ENCODE measurements at places on chromosomes 11 and 22. TPM values are rescaled to one million over a fixed set of nuclear protein-coding genes. Genes with fewer than 3 reads are reported as not detected.
A peak's percentile ranks its signal among the peaks of the same experiment; 100 is the strongest.

The APOA4 gene
- not detected for total RNA-seq

DNA sequence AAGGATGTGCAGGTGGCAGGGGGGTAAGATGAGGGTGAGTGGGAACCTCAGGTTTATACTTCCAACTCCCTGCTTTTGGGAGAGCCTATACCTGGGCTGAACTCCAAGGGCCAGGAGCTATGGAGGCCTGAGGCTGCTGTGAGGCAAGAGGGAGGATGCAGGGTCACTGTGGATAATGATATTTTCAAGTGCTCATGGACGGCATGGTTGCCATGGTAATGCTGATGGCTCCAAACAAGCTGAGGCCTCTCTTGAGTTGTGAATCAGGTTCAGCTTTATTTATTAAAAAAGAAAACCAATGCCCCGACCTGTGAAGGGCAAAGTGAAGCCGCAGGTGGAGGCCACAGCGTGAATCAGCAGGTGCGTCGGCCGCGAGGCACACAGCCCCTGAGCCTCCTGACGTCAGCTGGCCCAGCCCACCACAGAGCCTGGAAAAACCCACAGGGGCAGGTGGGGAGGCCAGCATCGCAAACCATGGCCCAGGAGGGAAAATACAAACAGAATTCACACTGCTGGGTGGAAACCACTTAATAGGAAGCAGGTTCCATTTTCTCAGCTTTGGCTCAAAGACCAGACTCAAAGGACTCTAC, 17.4 kb upstream of the CREB3L1 start:
- no peak for DNase-seq

GRCh38 chr22:34427436-34427835, 507.2 kb upstream of the LARGE1 start:
- DNase-seq = no peak

The PKNOX2 gene
- not detected for total RNA-seq

GRCh38 chr11:45850446-45850845, 3.2 kb downstream of the CRY2 start:
- no peak for DNase-seq

DNA sequence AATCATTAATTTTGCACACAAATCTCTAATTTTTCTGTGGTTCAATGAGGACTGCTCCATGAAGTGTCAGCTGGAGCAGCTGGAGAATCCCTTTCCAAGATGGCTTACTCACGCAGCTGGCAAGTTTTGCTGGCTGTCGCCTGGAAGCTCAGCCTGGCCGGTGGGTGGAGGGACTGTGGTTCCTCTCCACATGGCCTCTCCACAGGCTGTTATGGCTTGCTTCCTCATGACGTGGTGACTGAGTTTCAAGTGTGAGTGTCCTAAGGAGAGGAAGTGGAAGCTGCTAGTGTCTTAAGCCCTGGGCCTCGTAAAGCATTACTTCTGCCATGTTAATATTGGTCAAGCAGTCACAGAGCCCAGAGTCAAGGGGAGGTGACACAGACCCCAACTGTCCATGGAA, 14.0 kb upstream of the NRIP3 start:
- no peak for DNase-seq

GRCh38 chr11:64313491-64314145, 3.7 kb downstream of the TRMT112 start:
- DNase-seq = no peak

DNA sequence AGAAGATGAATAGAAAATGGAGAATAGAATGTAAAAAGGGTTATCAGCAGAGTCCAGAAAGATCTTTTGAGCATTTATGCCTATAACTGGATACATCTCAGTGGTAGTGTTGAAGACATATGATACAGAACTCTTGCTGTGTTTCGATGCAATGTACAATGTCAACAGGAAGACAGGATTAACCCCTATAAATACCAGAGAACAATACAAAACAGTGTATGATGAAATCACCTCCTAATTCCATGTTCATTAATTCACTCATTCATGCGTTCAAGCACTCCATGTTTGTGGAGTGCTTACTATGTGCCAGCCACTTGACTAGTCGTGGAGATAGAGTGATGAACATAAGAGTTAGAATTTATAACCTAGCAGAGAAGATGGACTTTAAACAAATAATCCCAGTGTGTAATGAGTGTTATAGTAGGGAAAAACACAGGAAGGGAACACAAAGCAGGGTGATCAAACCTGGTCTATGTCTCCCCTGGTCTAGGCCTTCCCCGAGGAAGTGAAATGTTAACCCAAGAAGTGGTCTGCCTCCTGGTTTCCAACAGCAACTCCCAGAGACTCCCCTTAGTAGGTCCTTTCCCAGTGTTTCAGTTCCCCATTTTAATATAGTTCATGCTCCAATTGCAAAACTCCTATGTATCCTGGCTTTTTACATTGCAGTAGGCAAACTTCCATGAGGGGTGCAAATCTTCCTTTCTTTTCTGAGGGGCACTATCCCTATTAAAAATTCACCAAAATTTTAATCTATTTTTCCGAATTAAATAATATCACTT, 9.1 kb upstream of the SESN3 start:
- DNase-seq = no peak

GRCh38 chr11:17036666-17037658, 22.7 kb upstream of the PLEKHA7 start:
- DNase-seq = peak; percentile 51

The RIBC2 gene
- total RNA-seq = 4.5 TPM

- DNase-seq = peak; percentile 81
These were observed 92.9 kb downstream of the PDHX start for GRCh38 chr11:35009191-35009943.

DNA sequence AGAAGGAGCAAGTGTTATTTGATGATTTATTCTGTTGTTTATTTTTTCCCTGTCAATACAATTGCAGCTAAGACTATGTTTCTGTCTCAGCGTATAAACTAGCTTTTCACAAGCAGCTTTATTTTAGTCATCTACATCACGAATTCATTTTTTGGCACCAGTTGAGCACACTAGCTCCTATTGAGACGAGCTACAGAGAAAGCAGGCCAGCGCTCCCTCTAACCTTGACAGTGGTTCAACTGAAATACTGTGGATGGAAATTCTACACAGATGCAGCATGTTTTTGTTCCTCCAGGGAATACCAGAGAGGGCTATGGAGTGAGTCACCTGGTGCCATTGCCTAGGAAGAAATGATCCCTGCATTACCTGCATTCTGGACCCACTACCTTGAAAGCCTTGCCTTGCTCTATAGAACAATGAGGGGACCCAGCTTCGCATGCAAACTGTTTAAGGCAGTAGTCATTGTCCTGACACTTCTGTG, 108.2 kb upstream of the ARHGAP42 start:
- DNase-seq = no peak

DNA sequence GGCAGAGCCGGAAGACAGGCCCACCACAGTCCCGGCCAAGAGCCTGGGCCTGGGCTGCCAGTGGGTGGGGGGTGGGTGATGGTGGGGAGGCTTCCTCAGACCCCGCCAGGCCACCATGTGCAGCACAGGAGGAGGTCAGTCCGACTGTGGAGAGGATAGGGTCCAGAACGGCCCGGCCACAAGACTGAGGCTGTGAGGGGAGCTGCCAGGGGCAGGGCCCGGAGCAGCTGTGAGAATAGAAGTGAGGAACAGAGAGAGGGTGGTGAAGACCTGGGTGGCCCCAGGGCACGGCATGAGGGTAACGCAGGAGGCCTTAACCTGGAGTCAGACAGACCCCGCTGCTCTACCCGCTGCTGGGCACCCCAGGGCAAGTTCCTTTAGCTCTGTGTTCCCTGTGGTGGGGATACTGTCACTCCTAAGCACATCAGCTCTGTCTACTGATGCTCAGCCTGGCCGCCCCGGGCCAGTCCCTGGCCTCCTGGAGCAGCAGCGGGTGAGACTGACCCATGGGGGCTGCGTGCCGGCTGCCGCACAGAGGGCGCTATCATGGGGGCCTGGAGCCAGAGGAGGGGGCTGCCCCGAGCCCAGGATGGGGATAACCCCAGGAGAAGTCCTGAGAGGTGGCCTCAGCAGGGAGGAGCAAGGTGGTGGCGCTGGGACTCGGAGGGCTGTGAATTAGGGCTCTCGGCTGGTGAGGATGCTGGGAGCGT, 1.7 kb downstream of the FERMT3 start:
- no peak for DNase-seq

DNA sequence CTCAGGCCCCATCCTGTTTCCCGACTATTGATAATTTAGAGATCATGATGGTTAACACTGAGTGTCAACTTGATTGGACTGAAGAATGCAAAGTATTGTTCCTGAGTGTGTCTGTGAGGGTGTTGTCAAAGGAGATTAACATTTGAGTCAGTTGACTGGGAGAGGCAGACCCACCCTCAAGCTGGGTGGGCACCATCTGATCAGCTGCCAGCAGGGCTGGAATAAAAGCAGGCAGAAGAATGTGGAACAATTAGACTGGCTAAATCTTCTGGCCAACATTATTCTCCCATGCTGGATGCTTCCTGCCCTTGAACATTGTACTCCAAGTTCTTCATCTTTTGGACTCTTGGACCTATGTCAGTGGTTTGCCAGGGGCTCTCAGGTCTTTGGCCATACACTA, 1170.0 kb upstream of the CNTN5 start:
- DNase-seq = no peak

- no peak for DNase-seq
These were observed 24.2 kb upstream of the OSBPL5 start for GRCh38 chr11:3189196-3189843.

DNA sequence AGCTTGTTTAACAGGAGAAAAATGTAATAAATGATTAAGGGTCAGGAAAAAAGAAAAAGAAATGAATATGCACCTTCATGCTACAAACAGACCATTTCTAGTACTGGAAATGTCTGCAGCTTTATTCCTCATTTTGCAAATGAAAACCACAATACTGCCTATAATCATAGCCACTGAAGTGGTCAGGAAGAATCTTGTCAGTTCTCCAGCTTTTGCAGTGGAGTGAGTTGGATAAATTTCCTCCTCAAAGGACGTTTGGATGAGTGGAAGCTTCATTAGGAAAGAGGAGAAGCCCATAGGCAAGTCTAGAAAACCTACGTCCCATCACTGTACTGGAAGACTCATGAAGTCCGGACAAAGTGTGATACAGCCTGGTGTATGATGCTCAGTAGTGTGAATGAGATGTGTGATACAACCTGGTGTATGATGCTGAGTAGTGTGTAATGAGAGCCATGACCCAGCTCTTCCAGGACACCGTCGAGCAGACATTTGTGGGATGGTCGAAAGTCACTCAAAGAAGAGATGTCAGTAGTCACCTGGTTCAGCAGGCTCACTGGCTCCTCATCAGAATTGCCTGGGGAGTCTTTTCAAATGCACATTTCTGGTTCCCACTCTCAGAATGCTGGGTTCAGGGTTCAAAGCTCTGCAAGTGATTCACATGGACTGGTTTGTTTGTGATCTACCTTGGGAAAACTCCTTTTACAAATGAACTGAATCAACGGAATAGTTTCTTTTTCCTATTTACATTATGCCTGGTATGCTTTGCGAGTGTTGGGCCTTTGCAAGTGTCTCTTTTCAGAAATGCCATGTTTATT, 101.3 kb downstream of the PDHX start:
- no peak for DNase-seq

The CTNND1 gene
- 323 TPM for total RNA-seq

DNA sequence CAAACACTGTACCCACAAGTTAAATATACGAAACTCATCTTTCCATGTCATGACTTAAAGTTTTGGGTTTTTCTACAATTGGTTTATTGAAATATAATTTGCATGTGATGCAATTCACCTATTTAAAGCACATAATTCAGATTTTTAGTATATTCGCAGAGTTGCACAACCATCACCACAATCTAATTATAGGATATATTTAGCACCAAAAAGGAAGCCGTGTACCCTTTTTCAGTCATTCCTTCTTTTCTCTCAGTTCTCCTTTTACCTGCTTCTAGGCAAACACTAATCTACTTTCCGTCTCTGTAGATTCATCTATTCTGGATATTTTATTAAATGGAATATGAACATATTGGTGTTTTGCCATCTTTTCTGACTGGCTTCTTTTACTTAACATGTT, 1458.1 kb upstream of the TENM4 start:
- DNase-seq = no peak

DNA sequence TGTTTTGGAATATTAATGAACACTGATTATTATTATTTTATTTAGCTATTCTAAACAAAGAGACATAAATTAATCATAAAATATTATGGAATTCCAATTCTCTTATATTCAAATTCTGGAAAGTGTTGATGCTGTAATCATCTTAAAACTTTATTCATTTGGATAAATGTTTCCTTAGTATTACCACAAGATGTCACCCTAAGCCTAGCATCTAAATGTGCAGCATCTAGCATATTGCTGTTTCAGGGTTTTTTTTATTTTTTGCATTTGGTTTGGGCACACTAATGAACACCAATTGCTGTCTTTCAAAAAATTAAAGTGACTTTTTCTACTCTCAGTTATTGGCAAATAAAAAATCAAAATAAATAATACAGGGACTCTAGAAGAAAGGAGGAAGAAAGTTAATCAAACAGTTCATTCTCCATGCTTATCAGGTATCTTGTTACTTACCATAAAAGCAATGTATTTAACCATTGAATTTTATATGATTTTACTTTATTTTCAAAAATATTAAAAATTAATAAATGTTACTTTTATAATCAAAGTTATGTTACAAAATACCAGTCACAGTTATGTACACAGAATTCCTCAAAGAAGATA, 31.8 kb downstream of the DLG2 start:
- DNase-seq = no peak

DNA sequence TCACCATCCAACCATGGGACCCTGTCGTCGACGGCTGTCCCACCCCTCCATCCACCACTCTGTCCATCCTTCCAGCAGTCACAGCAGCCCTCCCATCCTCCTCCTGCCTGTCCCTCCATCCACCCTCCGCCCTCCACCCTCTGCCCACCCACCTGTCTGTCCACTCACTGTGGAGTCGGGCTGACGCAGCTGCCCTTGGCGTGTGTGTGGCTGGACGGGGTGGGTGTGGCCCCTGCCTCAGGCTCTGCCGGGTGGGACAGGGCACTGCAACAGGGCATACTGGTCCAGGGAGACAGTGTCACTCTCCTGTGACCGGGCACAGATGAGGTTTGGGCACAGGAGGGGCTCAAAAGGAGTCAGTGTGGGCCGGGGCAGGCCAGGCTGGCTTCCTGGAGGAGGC, 1.9 kb downstream of the PKP3 start:
- no peak for DNase-seq

The TBC1D10A gene
- total RNA-seq = 24.5 TPM

- DNase-seq = no peak
These were observed 102.9 kb downstream of the CCDC81 start for GRCh38 chr11:86477495-86478155.

The MIOX gene
- total RNA-seq = not detected

The CTSW gene
- total RNA-seq = not detected

- DNase-seq = no peak
These were observed 71.9 kb upstream of the PPP6R3 start for GRCh38 chr11:68388595-68389198.

The P2RY2 gene
- total RNA-seq = 2.3 TPM

GRCh38 chr11:134118006-134118405, 49.1 kb downstream of the JAM3 start:
- no peak for DNase-seq

- DNase-seq = no peak
These were observed 12.0 kb downstream of the SLC35E4 start for GRCh38 chr22:30647536-30647935.

- no peak for DNase-seq
These were observed 8.5 kb upstream of the DENND5A start for GRCh38 chr11:9273376-9274336.

The CEP126 gene
- 3.8 TPM for total RNA-seq
